HS-5 (cell line): ENCODE measurements at places on chromosomes 12 and 14.

GRCh38 chr12:128387811-128388422, 120.9 kb downstream of the TMEM132C start:
- no peak for DNase-seq

DNA sequence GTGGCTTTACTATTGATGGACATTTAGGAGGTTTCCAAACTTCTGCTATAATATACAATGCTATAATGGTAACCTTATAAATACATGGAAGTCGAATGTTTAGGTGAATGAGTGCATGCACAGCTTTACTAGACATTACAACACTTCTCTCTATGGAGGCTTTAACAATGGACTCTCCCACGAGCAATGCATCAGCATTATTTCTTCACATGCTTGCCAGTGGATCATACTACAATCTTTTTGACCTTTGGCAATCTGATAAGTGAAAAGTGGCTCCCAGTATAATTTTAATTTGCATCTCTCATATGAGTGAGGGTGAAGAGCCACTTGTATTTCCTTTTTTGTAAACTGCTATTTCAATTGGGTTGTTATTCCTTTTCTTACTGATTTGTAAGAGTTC, 18.2 kb downstream of the RDH12 start:
- no peak for DNase-seq

DNA sequence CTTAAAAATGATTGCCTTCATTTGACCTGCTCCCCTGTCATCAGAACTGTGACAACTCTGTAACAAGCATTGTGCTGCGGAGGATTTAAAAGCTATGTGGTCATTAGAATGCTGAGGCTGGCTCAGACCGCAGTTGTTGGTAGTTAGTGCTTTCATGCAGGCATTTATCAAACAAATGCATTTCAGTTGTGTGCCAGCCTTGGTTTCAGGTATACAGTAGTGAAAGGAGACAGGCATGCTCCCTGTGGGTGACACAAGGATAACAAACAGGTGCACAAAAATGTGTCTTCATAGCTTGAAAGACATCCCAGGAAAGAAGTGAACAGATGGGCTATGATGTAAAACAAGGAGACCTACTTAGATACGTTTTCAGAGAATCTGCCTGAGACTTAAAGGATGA, 60.6 kb downstream of the MARK3 start:
- DNase-seq: no peak

- no peak for DNase-seq
These were observed 441 bp downstream of the RAB5B start for GRCh38 chr12:55974308-55974730.

DNA sequence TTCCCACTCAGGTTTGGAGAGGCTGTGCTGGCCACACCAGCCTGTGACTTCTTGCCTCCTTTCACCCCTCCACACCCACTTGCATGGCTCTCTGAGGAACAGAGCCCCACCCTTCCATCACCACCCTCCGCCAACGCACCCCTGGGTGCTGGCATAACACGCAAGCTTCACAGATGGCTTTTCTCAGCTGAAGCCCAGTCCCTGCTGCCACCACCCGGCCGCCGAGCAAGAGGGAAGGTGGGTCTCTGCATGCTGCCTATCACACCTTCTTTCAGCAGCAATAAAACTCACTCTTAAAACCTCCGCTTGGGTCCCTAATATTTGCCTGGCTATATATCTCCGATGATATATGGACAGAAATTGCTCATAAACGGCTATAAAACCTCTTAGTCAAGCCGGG, 41.6 kb downstream of the SMUG1 start:
- DNase-seq: no peak

- DNase-seq: no peak
These were observed 52.6 kb upstream of the KCNJ8 start for GRCh38 chr12:21827083-21827482.
